ENCODE measurements at places on chromosomes 2 and 18.

DNA sequence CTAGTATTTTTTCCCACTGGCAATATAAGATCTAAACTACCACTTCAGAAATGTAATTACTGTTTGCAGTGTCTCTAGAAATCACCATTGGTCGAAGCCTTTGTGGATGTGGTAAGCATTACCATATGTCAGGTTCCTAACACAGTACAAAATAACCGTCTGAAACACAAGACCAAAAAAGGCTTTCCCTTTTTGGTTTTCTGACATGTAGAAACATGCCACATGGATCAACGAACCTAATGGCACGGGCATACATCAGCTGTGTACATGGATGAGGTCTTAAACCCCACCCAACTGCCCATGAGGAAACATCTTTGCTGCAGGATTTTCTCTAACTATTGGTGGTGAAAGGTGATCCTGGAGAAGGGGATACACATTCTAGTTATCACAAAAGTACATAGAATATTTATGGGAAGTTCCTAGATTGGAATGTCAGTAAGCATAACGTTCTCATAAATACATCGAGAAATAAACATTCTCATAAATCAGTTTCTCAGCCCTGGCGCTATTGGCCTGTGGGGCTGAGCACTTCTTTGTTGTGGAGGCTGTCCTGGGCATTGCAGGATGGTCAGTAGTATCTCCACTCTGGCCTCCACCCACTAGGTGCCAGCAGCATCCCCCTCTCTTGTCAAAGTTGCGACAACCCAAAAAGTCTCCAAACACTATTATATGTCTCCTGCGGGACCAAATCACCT, 9.0 kb downstream of the VIT start:
- no peak for DNase-seq

DNA sequence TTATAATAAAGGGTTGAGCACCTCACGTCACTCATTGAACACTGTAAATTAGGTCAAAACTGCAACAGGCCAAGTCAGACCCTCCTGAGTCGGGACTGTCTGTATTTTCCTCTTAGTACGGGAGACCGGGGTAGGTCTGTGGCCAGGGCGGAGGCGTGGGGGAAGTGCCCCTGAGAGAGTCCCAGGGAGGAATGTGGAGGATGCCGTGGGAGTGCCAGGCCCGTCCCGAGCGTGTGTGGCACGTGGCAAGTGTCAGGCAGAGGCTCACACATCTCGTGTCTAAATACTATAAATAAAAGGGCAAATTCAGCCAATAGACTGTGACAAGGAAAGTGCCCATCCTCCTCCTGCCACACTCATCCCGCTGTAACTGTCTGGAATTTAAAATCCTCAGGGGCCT, 6.3 kb upstream of the HDAC4 start:
- DNase-seq = no peak

DNA sequence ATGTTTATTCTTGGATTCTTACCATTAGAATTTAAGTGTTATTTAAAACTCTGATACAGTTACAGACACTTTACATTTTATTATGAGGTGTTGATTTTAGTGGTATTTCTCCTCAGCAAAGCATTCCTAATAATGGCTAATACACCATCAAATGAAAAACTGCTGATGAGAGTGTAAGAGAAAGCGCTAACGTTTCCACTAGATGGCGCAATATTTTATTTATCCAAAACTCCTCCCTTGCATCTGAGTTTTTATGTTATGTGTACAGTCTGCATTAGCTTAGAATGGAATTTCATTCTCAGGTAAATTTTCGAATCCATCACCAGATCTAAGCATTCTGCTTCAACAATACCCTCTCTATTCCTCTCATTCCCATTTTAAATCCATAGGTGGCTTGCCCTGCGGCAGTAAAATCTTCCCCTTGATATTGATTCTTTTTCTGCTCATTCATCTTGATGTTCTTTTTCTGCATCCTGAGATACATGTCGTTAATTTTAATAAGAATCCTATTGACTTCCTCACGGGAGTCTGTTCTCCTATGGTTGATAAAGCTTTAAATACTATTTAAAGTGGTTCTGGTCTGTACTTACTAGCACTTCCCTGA, 53.9 kb downstream of the PRKRA start:
- peak; percentile 23 for DNase-seq

DNA sequence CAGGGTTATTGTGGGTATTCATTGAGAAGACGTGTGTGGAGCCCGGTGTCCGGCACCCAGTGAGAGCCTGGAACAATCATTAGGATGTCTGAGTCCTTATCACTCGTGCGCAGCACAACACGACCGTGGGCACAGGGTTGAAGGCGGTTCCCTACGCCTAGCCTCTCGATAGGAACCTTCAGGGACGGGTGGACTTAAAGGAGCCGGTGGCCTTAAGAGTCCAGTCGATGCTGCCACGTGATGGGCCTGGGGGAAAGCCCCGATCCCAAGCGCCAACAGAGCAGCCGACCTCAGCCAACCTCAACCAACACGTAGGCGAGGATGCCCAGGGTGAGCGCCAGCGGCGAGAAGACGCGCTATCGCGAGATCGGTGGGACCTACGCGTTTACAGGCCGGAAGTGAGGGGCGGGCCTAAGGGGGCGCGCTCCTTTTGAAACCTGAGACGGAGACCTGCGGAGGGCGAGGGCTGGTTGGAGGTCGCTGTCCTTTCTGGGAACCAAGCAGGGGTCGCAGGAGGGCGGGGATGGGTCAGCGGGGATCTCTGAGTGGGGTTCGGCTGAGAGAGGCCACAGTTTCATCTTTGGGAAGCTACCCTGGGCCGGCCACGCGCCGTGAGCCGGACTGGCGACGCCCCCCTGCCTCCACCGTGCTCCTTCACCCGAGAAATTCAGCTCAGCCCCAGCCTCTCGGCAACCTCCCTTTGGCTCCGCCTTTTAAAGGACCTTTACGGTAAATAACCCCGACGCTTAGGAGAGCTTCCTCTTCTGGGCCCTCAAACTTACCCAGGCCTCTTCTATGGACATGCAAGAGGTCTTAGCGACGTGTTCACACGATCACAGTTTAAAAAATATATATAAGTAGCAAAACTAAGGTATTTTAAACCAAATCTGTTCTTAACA, 28.3 kb downstream of the WNT10A start:
- peak; percentile 90 for DNase-seq

- peak; percentile 40 for DNase-seq
Measured at GRCh38 chr2:203534621-203535077, 452 bp downstream of the RAPH1 start.

GRCh38 chr18:22694954-22695353, 238.2 kb upstream of the RBBP8 start:
- no peak for DNase-seq

GRCh38 chr2:68845043-68845442, 26.2 kb downstream of the BMP10 start:
- no peak for DNase-seq

- no peak for DNase-seq
Measured at GRCh38 chr18:26052505-26052904, 37.9 kb downstream of the SS18 start.

- no peak for DNase-seq
Measured at GRCh38 chr2:83661711-83662110, 797.4 kb downstream of the SUCLG1 start.

DNA sequence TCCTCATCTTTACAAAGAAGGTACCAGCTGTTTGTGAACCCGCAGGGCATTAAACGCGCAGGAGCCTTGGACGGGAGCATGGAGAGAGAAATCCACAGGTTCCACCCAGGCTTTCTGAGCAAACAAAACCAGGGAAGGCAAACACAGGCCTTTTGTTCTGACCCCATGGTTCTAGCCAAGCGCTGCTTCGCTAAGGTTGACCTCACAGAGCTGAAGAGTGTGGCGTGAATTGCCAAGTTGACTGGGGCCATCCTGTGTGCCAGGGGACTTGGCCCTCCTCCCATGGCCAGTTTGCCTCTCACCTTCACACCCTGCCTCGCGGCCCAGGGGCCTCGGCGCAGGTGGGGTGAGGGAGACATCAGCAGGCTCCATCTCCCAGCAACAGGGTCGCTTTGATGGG, 74.1 kb downstream of the VAPA start:
- DNase-seq = no peak

DNA sequence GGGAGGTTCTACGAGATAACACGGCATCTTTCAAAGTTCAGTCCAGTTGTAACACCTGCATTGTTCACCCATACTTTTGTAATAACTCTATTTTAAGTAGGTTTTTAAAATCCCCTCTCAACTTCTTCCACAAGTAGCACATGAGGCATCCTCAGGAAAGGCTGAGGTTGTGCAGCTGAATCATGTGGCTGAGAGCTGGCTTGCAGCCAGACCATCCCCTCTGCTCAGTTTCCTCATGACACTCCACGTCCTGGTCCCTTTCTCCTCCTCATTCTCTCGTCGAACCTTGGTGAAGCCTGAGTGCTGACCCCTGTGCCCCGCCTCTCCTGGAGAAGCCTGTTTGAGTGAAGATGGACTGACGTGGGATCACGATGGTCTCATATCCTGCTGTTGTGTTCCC, 42.5 kb downstream of the POU3F3 start:
- DNase-seq = no peak

DNA sequence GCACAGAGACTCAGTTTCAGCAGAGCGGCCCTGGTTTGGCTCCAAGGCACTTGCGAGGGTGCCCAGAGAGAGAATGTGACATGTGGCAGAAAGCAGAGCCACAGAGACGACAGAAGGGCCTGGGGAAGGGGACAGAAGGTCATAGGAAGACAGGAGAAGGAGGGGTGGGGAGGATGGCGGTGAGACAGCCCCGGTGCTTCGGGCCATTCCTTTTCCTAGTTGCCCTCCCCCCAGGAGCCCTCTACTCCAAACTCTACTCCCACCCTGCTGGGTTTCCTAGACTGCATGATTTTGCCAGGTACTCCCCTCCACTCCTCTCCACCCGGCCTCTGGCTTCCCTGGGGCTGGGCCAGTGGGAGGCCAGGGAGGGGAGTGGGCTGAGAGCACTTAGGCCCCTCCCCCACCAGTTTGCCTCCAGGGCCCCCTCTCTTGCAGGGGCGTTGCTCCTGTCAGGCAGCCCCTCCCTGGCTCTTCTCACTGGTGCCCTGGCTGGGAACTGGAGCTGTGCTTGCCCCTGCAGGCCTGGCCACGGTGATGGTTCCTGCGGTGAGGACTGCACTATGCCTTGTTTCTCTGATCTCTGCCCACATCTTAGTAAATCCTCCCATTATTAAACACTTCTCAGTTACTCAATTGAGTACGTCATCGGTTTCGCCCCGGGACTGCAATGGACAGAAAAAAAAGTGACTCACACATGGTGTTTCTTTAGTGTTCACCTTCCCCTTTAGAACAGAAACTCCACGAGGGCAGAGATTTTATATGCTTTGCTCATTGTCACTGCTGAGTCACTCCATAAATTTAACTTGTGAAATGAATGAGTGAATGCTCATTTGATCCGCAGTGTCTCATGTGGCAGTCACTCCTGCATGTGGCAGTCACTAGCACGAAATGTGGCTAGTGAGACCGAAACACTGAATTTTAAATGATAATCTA, 58.7 kb upstream of the SP3 start:
- no peak for DNase-seq

DNA sequence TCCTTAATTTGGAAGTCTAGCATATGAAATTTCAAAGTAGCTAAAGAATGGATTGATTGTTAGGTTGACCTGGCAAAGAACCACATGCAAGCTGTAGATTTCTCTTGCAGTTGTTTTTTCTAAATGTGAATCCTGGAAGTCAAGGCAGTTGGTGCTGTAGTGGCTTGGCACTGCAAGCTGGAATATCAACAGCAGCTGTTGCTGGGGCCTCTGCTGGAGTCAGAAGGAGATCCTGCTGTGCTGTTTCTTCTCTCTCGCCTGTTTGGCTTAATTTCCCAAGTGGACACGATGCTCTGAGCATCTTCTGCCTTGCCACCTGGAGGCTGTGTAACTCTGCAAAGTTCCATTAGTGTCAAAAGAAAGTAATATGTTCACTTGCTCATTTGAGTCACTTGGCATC, 12.6 kb downstream of the PIK3C3 start:
- no peak for DNase-seq

DNA sequence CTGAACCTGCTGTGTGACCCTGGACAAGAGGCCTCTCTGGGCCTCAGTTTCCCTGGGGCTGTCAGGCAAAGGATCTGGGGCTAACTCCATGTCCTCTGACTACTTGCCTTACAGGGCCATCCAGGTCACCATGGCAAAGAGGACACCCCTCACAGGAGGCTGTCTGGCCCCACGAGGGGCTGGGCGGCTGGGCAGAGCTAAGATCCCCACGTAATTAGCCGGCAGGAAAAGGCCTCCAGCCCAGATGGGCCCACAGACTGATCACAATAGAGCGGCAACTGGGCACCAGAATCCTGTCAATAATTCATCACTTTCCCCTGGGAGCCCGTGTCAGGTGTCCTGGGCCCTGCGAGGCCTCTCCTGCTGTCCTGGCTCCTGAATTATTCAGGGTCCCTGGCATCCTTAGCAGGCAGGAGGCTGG, 44.8 kb upstream of the OTOF start:
- DNase-seq = no peak

DNA sequence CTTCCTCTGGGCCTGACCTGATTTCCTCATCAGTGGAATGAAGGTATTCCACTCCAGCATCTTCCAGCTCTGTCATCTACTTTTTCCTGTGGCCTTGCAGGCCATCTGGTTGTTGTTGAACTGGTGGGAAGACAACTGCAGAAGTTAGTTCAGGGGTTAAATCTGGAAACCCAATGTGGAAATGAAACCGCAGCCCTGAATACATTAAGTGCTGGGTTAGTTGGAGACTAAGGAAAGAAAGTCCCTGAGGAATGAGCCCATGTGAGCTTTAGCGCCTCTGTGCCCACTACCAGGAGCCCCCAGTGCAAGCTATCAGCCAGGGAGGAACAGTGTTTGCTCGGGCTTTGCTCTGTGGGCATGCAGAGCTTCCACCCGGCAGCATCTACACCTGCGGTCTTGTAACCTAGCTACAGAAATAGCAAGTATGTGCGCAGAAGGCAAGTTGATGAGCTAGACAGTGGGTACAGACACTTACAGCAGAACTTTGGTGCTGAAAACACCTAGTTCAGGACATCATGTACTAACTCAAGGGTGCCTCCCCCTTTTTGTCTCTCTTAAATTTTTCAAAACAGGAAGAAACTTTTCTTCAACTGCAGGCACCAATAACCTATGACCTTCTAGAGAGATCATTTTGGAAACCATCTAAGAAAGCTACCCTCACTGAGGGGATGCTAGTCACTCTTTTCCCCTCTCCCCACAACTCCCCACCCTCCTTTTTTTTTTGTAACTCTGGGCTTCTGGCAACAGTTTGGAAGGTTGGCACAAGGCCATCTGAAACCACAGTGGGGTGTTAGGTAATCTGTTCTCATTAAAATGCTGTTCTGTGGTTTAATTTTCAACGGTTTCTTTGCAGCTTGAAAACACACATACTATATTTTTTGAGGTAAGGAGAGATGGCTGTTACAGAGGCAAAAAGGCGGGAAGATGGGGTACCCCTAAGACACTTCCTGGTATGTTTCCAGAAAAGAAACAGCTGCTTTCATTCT, 18.3 kb upstream of the CXCR4 start:
- no peak for DNase-seq

GRCh38 chr2:234032279-234032856, 18.1 kb upstream of the SPP2 start:
- DNase-seq = no peak

Measured in HuH-7 (cell line).